Brain microvascular endothelial cell (primary cell): ENCODE measurements at places on chromosomes 2 and 18.

- DNase-seq: no peak
Measured at GRCh38 chr2:6945087-6945813, 28.0 kb downstream of the RNF144A start.

DNA sequence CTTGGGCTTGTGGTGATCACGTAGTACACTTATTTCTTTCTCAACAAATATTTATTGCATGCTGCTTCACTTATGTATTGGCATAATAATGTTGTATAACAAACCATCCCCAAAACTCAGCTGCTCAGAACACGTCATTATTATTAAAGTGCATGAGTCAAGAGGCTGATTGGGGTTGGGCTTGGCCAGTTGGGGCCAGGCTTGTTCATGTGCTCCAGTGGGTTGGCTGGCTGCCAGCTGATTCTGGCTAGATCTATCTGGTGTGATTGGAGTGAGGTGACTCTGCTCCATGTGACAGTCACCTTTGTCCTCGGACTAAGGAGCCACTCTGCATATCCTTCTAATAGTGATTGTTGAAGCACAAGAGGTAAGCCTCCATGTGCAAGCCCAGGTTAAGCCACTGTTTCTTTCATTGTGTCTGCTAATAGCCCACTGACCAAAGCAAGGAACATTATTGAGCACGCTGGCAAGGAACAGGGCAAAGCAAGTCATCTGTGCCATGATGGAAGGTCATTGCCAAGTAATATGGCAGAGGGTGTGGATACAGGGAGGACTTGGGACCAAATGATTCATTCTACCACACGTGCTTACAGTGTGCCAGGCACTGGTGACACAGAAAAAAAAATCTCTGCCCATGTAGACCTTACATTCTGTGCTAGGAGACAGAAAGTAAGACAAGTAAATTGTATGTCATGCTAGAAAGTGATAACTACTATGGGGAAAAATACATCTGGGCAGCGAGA is 63.3 kb upstream of the TMEM182 start:
- DNase-seq: no peak

- no peak for DNase-seq
Measured at GRCh38 chr2:152251211-152251610, 75.6 kb upstream of the STAM2 start.

DNA sequence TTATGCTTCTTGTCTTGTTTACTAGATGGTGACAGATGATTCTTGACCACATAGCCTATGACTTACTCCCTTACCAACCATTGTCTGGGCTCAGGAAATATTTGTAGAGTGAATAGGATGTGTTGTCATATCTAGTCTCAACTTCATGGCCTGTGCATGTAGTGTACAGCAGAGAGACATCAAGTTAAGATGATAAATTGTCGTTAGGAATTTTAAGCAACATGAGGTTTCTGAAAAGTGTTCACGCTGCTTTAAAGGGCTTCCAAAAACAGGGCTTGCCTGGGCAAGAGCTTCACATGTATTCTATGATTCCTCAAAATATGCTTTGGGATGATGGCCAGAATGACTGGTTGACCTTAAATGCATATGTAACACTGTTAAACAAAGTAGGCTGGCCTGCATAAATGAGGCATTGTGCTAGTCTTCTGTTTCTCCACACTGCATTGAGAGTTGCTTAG is 424.0 kb downstream of the RND3 start:
- peak; percentile 49 for DNase-seq

DNA sequence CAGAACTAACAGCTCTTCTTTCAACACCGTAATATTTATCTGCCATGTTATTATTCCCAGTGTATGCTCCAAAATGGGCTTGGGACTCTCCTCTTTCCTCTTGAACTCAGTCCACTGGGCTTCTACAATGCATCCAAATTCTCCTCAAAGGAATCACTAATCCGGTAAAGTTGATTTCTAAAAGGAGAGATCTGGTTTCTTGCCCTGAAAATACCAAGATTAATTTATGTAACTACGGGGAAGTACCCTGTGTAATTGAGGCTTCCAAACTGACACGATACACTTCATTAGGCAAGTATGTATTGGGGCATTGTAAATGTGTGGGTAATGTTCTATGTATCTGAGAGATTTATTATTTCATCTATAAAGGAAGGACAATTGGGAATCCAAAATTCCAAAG is 5.7 kb downstream of the NCKAP5 start:
- no peak for DNase-seq

GRCh38 chr2:231545105-231545902 is 15.1 kb upstream of the NMUR1 start:
- DNase-seq: peak; percentile 89

DNA sequence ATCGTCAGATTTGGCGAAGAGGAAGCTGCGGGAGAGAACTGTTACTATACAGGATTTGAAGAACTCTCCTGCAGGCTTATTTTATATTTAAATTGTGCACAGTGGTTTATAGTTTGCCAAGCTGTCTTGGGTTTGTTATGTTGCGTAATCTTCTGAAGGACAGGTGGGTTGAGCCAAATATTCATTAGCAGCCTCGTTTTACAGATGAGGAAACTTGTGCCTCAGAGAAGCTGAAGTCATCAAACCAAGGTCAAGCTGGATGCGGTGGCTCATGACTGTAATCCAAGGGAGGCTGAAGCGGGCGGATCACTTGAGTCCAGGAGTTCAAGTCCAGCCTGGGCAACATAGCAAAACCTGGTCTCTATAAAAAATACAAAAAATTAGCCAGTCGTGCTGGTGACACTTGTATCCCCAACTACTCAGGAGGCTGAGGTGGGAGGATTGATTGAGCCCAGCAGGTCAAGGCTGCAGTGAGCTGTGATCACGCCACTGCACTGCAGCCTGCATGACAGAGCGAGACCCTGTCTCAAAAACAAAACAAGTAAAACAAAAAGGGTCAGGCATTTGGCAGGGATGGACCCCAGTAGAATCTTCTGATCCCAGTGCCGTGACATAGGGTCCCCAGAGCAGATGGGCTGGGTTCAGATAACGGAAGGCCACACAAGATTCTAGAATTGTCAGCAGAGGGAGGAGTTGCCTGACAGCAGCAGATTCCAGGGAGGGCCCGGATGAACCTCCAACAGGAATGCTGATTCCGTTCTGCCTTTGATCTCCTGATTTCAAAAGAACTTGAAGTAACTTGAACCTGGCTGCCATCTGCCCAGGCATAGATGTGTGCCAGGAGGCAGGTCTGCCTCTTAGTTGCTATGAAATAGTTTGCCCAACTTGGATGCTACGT is 50.6 kb downstream of the SH3BP4 start:
- no peak for DNase-seq

DNA sequence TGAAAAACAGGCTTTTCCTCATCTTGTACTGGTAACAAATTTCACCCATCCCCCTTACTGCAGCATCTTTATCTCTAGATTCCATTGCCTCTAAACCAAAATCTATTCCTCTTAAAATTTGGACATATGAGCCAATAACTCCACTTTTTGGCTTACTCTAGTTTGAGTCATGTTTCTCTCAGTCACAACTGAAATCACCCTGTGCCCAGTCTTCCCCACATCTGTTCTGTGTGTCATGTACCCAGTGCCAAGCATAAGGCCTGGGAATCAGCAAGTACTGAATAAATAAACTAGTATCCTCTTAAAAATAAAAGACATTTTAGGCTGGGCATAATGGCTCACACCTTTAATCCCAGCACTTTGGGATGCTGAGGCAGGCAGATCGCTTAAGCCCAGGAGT is 20.8 kb upstream of the CHN1 start:
- no peak for DNase-seq

GRCh38 chr2:225337183-225337582 is 62.3 kb upstream of the NYAP2 start:
- peak; percentile 86 for DNase-seq

- no peak for DNase-seq
Measured at GRCh38 chr2:227853204-227853629, 18.2 kb upstream of the DAW1 start.

DNA sequence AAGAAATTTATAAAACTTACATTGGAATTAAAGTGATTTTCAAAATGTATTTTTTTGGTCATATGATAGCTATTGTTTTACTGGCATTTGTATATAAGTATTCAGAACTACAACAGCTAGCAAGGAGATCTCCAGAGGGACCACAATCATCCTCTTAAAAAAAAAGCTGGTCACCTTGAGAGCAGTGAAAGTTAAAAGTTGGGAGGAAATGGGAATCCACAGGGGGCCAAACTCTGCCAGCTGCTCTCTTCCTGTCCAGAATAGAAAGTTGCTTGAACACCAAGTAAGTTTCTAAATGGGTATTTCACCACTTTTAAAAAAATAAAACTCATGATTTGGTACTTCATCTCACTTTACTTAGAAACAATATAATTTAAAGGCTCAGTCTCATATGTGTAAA is 1025.1 kb downstream of the LRP1B start:
- no peak for DNase-seq

GRCh38 chr2:37527361-37527760 is 144.1 kb downstream of the CDC42EP3 start:
- DNase-seq: no peak

- no peak for DNase-seq
Measured at GRCh38 chr18:8771930-8772329, 66.6 kb downstream of the MTCL1 start.

- no peak for DNase-seq
Measured at GRCh38 chr2:54041135-54041534, 70.3 kb upstream of the PSME4 start.

GRCh38 chr2:241142063-241142462 is 7.2 kb downstream of the PASK start:
- DNase-seq: no peak

DNA sequence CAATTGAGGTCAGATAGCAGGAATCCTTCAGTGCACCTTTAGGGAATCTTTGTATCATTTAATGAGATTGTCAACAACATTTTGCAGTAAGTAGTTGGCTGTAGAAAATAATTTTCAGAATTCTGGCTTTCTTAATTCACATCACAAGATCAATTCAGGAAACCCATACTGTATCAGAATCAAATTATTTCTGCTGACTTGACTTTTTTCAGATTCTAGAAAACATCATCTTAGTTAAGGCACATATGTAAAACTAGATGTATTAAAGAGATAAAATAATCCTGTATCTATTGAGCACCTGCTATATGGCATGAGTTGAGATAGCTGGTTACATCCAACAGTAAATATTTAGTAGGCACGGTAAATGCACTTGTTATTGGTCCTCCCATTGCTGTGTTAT is 791.4 kb downstream of the TDRD15 start:
- no peak for DNase-seq

GRCh38 chr2:171837736-171838135 is 56.3 kb downstream of the SLC25A12 start:
- peak; percentile 34 for DNase-seq

DNA sequence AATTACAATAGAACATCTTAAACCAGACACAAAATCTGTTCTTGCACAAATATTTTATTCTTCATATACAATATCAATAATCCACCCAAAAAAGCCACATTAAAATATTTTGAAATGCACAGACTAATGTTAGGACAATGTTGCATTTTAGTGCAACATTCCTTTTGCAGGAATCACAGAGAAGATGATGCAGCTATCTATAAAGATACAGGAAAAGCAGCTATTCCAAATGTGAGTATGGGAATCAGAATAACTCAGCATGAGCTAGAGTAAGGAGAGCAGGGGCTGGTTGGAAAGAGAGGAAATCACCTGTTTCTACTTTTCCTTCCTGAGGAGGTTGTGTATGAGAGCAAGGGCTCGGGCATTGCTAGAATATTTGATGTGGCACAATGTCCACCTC is 4.8 kb downstream of the C2orf66 start:
- no peak for DNase-seq

DNA sequence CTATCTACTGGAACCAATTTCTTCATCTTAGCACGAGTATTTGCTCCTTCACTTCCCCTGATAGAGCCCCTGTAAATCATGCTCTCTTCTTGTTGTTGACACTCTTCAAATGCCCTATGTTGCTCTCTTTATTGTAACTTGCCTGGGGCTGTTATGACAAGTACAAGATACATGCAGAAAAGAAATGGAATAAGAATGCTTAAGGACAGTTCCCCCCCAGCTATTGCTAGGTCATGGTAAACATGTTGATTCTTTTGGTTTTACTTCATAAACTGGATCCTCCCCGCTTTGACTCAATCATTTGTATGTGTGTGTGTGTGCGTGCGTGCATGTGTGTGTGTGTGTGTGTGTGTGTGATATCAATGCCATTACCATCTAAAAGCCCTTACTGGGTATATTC is 368.5 kb upstream of the CNTNAP5 start:
- no peak for DNase-seq

DNA sequence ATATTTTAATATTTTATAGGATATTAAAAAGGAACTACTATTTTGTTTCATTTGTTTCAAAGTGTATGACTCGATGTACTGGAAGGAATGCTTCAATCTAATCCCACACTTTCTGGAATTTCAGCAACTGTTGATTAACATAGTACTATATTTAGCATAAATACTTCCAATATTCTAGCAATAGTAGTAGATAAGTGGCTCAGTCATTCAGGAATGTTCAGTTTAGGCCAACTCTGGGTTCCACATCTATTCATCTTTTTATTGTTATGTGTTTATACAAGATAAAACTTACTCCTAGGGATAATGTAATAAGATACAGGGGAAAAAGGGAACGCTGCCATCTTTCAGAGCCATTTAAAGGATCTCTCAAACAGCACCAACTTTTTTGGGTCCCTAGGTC is 22.3 kb upstream of the ORC2 start:
- peak; percentile 30 for DNase-seq

DNA sequence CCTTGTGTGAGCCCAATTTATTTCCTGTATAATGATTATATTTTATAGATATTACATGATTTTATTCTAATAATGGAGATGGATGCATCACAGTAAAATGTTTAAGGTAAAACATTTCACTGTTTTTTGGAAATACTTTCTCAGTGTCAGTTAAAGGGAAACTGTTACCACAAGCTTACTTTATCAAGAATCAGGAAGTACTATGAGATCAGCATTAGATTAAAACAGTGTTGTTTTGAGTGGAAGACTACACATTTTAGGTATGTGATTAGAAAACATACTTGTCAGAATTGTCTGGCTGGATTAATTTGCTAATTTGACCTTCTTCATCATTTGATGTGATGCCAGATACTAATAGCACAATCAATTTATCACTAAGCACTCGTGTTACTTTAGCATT is at the start of gene HRH4:
Gene HRH4, plus strand, starts transcription at position 250 of the 400 bp plus-strand sequence. Its CDS starts 92 bp downstream, at position 342.
- DNase-seq: no peak

GRCh38 chr2:10089565-10090190 is 9.5 kb upstream of the CYS1 start:
- DNase-seq: no peak

GRCh38 chr2:162062559-162062958 is 11.5 kb downstream of the DPP4 start:
- DNase-seq: no peak

DNA sequence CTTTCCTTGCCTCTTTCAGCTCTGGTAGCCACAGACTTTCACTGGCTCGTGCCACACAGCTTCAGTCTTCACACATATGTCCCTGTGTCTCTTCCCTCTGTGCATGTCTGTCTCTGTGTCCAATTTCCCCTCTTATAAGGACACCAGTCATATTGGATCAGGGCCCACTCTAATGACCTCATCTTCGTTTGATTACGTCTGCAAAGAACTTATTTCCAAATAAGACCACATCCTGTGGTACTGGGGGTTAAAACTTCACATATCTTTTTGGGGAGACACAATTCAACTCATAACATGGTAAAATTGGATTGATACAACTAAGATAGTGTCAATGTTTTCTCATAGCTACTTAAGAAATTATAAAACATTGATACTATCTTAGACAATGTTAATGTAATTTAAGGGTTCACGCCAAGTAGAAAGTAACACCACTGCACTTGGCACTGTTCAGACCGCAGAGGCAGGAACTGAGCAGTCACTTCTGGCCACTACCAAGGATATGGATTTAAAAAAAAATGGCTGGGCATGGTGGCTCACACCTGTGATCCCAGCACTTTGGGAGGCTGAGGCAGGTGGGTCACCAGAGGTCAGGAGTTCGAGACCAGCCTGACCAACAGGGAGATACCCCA is 119.6 kb upstream of the EPAS1 start:
- peak; percentile 33 for DNase-seq

- no peak for DNase-seq
Measured at GRCh38 chr18:2589345-2590068, 18.1 kb downstream of the NDC80 start.
